ENCODE measurements at places on chromosomes 3 and 15. TPM values are rescaled to one million over a fixed set of nuclear protein-coding genes. Genes with fewer than 3 reads are reported as not detected.

DNA sequence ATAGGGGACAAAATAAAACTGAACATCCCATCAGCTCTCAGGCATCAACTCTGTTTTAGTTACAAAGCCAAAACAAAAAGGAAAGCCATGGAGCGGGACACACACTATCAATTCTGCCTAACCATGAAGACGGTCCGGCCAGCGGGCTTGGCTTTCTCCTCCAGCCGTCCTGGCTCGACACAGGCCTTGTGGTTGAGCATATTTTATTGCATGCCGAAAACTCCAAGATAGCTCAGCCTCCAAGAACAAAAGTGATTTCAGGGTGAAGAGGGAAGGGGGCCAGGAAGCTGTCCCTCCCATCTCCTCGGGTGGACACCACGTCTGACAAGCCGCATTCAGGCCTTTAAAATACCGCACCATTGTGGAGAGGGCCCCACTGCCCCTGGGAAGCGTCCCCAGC is 31.2 kb downstream of the WNT5A start:
- no peak for DNase-seq

Gene IQCF5
- polyA plus RNA-seq = not detected

Gene RETNLB
- not detected for polyA plus RNA-seq

Gene GOLGA8N
- polyA plus RNA-seq = 14.2 TPM

GRCh38 chr3:69079269-69080159 is 651 bp downstream of the UBA3 start:
- DNase-seq = no peak

GRCh38 chr3:95474338-95474737 is 1340.1 kb upstream of the EPHA6 start:
- DNase-seq = no peak

DNA sequence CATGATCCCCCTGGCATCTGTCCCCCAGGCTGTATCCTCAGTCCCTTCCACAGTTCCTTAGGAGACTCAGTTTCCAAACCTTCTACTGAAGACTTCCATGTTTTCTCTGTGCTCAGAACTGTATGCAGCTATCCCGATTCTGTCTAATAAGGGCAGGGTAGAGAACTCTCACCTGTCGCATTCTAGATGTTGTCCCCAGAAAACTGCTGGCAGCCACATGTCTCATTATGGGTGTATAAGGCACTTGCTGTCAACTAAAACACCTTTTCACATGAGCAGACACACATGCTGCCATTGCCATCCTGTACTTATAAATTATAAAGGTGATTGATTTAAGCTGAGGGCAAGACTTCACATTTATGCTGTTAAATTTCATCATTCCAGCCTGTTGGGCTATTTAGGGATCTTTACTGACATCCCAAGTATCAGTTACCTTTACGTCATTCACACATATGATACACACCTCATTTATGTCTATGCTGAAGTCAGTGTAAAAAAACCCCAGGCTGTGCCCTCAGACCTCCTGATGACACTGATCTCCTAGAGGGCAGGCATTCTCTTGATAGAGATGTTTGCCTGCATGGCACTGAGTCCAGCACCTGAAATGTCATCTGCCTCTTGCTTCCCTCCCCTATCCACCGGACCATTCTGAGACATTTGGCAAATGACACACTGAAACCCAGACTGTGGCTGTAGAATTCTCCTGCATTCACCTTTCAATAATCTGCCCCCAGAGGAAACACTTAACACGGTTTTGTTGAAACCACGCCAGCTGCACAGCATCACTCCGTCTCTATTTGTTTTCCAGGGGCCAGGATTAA is 35.8 kb downstream of the BTD start:
- DNase-seq = no peak

DNA sequence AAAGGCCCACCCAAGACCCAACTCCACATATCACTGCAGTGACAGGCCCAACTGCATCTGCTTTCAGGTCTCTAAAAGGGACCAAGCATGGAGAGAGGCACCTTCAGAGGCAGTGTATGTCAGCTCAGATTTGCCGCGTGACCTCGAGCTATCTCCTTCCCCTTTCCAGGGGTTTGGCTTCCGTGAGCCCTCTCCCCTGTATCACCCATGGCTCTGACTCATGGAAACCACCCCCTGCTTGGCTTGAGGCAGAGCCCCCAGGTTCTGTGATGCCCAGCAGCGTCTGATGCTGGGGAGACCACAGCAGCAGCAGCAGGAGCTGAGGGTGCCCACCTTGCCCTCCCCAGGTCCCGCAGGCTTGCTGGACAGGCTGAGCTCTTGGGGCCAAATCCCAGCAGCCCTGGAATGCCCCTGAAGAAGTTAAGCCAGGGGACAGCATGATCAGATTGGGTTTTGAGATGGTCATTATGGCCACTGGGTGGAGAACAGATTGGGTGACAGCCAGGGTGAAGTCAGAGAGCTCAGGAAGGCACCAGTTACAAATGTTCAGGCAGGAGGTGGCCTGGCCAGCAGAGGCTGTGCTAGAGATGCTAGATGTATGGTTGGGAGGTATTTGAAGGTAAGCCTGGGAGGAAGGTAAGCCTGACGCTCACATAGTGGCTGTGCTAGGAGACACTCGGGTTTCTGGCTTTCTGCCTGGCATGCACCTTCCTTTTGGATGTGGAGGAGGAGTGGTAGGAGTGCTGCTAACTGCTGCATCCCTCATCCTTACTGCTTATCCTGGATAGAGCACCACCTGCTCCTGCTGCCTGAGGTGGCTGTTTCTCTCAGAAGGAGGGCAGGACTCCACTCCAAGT is 42.9 kb downstream of the FGD5 start:
- DNase-seq = no peak

- DNase-seq = no peak
These were observed 285.2 kb upstream of the MME start for GRCh38 chr3:154794814-154795445.

GRCh38 chr3:87805670-87806069 is 253.1 kb downstream of the CGGBP1 start:
- no peak for DNase-seq

Gene NBEAL2
- polyA plus RNA-seq = 49.9 TPM

DNA sequence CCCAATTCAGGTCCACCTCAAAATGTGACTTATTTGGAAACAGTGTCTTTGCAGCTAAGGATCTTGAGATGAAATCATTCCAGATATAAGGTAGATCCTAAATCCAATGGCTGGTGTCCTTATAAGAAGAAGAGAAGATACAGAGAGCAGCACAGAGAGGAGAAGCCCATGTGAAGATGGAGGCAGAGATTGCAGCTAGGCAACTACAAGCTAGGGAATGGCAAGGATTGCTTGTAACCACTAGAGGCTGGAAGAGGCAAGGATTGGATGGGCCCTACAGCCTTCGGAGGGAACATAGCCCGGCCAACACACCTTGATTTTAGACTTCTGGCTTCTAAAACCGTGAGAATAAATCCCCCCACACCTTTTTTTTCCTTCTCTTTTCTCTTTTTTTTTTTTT is 38.5 kb downstream of the SYN2 start:
- no peak for DNase-seq

DNA sequence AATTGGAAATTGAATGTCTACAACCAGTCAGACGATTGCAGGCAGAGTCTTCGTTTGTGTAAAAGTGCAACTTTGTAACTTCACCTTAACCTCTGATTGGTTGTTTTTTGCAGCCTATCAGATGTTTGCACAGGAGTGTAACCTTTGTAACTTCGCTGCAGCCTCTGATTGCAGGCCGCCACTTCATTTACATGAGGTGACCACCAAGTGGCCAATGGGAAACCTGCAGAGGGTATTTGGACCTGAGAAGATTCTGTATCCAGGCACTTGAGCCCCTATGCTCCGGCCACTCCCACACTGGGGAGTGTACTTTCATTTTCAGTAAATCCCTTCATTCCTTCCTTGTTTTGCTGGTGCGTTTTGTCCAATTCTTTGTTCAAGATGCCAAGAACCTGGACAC is 68.1 kb upstream of the PFN2 start:
- DNase-seq = no peak

DNA sequence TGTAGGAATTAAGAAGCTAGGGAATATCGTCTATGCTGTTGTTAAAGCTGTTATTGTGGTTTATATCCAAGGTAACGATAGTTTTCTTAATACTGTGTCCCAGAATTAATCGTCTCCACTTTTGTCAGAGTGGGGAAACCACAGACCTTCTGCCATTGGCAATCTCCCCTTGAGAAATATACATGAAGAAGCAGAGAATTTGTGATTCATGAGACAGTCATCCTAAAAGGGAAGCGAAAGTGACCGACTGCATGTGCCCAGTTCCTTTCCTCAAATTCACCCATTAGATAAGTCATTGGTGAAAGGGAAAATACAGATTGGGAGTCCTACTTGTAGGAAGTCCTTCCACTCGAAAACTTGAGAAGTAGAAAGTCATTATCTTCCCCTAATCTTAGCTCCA is 26.6 kb downstream of the DIPK2A start:
- DNase-seq = no peak

Gene FBXO40
- polyA plus RNA-seq = 0.02 TPM

Gene TRAIP
- polyA plus RNA-seq = 12.5 TPM

- no peak for DNase-seq
These were observed 32.7 kb downstream of the SLCO2A1 start for GRCh38 chr3:133996996-133997395.

- DNase-seq = no peak
These were observed 28.2 kb upstream of the PIAS1 start for GRCh38 chr15:68025835-68026424.

Gene NUSAP1
- polyA plus RNA-seq = 94.6 TPM

Data from left renal cortex interstitium (tissue), 4 donors.